ENCODE measurements at places on chromosomes 16 and 17.

- DNase-seq, result no peak
Observed at GRCh38 chr17:9383826-9384225, 191.8 kb downstream of the STX8 start.

GRCh38 chr17:33531311-33531710, 238.2 kb upstream of the ASIC2 start:
- no peak for DNase-seq

DNA sequence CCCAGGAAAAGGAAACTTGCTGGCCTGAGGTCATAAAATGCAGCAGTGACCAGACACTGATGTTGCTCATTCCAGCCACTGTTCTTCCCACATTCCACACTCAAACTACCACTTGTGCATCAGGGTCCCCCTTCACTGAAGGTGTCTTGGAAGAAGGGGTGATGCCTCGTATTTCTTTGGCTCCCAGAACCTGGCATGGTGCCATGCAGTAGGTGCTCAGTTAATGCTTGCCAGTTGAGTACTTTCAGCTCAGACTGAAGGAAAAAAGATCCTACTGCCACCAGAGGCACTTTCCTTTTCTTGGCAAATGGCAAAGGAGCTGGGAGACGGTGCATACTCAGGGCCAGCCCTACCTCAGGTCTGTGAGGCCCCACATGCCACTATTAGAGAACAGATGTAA, 73.5 kb downstream of the TEX14 start:
- no peak for DNase-seq

DNA sequence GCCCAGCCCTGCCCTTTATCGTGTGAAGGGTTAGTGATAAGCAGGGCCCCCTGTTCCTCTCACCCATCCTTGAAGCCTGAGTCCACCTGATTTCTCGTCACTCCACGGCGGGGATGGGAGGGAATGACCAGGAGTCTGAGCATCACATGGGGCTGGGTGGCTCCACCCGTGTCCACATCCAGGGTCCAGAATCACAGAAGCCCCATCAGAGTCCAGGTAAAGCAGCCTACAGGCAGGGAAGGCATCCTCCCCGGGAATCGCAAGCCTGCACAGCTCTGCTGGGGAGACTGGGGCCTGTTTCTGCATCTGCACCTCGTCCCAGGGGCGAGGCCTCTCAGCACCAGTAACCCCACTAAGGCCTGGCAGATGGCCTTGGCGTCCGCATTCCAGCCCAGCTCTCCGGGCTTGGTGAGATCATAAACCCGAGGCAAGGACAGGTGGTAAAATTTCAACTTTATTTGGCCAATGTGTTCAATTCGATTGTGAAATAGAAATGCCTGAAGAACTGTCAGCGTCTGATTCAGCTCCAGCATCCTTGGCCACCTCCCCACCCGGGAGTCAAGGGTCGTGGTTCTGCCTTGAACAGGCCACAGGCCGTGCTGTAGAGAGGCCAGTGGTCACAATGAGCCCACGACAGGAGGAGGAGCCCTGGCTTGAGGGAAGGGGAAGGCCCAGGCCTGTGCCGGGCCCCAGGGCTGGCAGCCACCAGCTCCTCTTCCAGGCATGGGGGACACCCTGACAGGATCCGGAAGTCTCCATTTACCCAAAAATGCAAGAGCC, 8.1 kb upstream of the PPP1R27 start:
- DNase-seq, result no peak

DNA sequence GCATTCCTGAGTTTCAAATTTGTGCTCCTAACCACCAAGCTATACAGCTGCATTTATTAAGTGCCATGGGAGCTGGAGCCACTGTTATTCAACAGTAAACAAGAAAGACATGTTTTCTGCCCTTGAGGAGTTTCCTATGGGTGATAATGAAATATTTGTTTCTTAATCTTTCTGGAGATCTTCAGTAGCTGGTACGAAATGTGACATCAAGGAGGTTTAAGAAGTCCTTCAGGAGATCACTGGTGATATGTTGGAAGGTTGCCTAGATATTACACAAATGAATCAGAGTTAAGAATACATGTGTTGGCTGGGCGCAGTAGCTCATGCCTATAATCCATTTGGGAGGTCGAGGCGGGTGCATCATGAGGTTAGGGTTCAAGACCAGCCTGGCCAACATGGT, 14.9 kb downstream of the RHOT1 start:
- no peak for DNase-seq

DNA sequence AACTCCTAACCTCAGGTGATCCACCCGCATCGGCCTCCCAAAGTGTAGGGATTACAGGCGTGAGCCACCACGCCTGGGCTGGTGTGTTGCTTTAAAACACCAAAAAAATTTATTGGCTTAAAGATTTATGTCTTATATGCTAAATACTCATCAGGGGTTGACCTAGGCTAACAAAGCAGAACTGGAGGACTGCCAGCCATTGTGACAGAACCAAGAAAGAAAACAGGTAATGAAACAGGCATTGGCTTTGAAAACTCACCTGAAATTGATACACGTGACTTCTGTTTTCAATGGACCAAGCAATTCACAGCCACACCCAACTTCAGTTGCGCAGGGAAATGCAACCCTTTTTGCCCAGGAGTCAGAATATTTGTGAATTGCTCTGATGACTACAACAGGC, 4.9 kb upstream of the PHAF1 start:
- DNase-seq, result no peak

DNA sequence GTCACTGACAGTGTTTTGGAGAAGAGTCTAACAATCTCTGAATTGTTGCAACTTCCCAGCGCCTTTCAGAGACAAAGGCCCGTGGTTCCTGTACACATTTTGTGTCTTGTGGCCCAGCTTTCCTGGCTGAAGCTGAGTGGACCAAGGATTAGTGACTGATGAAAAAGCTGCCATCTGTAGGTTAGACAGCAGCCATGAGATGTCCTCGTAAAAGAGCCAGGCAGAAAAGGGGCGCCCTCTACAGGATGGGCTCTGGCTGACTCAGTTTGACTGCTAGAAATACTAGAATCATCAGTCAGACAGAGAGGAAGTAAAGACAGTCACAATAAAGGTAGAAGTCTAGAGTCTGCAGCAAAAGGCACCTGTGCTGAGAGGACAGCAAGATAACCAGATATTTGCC, 26.5 kb upstream of the NF1 start:
- no peak for DNase-seq

- DNase-seq, result no peak
Observed at GRCh38 chr16:82013139-82013538, 1.9 kb upstream of the SDR42E1 start.
